ENCODE measurements at places on chromosomes 6 and 20.

DNA sequence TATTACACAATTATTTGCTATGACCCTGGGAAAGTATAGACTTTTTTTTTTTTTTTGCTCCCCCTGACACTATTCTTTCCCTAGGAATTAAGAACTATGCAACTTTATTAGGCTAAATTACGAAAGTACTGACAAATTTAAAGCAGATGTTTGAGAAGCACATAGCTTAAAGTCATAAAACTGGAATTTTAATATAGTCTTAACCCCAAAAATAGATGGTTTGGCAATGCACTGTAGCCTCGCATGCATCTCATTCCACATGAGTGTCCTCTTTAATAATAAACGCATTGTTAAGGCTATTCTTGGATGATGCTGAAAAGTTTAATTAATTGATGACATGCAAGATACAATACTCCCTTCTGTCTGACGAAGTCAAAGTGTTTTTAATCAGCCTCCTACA is 49.3 kb downstream of the TBC1D7 start:
- DNase-seq, result peak; percentile 81

DNA sequence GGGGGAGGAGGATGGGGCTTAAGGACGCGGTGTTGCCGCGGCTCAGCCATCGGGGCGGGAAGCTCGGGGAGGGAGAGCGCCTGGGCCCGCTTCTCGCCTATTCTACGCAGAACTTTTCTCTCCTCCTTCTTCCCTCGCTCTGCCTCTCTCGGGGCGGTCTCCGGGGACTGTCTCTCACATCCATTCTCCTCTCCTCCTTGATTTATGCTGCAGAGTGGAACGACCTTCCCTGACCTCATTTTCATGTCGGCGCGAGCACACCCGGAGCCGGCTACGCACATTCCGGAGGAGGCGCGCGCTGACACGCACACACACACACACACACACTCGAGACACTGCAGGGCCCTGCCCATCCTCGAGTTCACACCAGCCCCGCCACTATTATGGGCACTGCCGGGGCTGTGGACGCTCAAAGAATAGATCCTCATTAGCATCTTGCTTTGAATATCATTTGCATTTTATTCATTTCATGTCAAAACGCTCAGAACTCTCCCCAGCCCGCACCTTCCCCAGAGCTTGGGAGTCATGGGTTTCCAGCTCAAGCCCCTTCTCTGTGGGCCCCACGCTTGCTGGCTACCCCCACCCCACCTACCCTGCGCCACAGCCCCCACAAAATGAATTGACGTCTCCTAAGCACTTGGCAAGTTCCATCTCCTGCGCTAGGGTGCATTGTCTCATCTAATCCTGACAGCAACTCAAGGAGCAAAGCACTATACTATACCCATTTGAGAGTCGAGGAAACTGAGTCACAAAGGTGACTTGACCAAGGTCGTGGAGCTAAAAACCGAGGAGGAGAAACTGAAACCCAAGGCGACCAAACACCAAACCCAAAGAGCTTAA is 36.8 kb downstream of the NCR2 start:
- no peak for DNase-seq

GRCh38 chr6:92289831-92290230 is 1129.5 kb downstream of the EPHA7 start:
- no peak for DNase-seq

- no peak for DNase-seq
These were observed 174.8 kb upstream of the QKI start for GRCh38 chr6:163239572-163240340.

DNA sequence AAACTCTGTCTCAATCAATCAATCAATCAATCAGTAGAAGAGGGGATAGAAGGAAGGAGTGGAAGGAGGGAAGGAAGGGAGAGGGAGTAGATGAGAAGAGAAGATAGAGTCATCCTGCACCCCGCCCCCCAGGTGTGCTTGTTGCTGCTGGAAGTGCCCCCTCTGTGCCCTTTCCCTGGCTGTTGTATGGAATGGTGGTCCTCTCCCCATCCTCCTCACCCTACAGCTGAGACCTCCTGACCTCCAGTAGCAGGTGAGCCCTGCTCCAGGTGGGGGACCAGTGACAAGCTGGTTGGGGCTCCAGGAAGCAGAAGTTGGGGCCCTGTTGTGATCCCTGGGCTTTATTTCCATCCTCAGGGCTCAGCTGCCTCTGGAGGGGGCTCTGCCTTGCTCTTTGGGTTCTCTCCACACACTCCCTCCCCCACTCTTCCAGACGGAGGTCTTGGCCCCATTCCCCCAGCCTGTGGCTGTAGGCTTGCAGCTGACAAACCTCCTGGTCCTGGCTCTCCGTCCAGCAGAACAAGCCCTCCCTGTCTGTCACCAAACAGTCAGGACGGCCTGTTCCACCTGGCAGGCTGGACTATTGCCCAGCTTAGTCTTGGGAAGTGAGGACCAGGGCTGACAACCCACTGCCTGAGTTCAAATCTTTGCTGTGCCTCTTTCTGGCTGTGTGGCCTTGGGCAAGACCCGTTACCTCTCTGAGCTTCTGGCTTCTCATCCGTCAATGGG is 26.0 kb upstream of the SCRT2 start:
- no peak for DNase-seq

GRCh38 chr6:133749427-133749826 is 139.5 kb upstream of the TCF21 start:
- DNase-seq, result no peak

DNA sequence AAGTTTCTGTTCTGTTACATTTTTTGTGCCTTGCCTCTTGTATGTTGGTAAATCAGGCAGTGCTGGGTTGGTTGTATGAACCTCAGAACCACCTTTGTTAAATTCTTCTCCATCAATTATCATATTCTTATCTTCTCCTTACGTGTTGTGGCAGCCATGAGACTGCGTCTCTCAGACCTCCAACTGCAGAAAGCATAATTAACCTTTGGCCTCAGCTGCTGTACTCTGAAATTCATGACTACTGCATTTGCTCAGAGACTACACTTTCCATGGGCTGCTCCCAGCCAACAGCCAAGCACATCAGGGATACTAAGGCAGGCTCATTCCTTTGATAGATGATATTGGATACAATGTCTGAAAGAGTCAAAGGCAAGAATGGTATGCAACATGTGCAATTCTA is 15.1 kb upstream of the SNX3 start:
- no peak for DNase-seq

DNA sequence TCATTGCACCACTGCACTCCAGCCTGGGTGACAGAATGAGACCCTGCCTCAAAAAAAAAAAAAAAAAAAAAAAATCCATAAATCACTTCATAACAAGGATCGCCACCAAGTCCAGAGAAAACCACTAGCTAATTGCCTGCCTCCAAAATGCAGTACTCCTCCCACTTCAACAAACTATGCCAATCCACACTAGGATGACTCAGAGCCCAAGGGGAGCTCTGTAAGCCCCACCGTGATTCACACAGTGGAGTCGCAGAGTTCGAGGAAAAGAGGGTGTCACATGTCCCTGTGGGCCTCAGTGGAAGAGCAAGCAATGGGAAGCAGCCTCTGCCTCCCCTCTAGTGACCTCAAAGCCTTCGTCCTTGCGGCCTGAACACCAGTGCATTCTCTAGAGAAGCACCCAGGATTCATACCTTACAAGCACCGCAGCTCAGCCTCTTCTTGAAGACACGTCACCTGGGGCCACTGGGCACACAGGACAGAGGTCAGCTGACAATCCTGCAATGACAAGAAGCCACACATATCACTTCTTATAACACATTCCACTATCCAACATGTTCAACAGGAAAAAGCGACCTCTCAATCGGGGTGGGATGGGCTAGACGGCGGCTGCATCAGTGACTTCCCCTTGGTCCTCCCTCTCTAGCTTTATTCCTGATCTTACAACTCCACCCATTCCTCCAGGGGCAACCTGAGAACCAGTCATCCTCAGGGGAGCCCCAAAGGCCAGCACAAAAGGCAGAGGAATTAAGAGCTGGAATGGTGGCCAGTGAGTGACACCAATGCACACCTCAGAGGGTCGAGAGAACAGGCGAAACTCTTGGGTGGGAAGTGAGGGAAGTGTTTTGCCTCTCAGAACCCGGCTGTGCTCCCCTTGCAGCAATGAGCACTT is 8.9 kb downstream of the SNHG17 start:
- no peak for DNase-seq

Measured in SK-N-MC (cell line).